ENCODE measurements at places on chromosomes 3 and 15.

DNA sequence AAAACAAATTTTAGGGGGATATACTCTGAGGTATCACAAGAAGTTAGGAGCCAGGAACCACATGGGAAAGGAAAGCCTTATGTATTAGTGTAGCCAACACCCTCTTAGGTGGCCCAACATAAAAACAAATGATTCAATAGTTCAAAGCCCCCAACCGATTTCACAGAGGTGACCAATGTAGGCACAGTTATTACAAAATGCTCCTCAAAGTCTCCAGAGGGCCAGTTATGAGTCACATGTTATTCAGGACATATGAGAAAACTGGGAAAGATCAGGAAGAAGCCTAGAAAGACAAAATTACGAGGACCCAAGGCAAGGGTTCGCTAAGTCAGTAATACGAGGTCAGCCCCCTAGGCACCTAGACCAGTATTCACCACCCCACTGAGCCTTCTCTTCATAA, 29.9 kb upstream of the FBN1 start:
- DNase-seq: no peak

- no peak for DNase-seq
These were observed 149.2 kb downstream of the ATP10A start for GRCh38 chr15:25713736-25714537.

DNA sequence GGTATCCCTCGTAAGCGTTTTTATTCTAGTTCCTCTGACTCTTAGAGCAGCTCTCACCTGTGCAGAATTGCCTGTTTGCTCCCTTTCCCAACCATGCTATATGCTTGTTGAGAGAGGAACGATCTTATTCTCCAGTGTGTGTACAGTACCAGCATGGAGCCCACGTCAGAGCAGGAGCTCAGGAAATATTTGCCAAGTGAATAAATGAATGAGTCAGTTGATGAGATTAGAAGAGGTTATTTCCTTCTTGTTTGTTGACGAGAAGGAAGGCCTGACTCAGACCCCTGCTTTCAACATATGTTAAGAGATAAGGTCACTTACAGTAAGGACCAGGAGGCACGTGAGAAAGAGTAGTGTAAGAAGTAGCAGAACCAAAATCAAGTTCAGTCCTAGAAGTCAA, 106.3 kb upstream of the ABHD17C start:
- no peak for DNase-seq

- DNase-seq: no peak
These were observed 39.1 kb downstream of the TRPM1 start for GRCh38 chr15:31062310-31062847.

DNA sequence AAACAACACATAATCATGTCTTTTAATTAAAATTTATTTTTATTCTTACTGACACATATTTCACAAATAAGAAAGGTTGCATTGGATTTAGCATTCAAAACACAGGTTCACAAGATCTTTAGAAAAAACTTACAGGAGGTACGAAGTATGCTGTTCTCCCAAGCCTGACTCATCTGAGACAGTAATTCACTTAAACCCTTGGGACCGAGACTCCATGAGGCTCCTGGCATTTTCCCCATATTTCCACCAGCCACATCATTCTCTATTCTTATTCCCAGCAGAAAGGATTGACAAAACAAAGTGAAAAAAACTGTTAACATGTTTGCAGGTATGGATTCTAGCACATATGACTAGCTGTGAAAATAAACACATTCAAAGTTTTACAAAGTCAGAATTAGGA, 52.6 kb downstream of the CNTN3 start:
- no peak for DNase-seq

DNA sequence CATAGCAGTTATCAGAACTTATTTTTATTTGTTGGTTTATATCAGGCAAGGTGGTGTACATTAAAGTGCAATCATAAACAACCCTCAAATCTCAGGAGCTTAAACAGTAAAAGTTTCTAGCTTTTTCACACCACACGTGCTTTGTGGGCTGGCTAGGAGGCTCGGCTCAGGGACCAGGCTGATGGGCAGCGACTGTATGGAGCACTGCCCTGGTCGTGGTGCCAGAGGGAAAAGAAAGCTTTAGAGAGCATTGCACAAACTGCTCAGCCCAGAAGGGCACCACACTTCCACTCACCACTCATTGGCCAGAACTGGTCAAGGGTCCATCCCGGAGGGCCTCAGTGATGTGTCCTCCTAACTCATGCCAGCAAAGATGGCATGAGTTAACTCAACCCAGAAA, 123.2 kb downstream of the AQP9 start:
- DNase-seq: no peak

DNA sequence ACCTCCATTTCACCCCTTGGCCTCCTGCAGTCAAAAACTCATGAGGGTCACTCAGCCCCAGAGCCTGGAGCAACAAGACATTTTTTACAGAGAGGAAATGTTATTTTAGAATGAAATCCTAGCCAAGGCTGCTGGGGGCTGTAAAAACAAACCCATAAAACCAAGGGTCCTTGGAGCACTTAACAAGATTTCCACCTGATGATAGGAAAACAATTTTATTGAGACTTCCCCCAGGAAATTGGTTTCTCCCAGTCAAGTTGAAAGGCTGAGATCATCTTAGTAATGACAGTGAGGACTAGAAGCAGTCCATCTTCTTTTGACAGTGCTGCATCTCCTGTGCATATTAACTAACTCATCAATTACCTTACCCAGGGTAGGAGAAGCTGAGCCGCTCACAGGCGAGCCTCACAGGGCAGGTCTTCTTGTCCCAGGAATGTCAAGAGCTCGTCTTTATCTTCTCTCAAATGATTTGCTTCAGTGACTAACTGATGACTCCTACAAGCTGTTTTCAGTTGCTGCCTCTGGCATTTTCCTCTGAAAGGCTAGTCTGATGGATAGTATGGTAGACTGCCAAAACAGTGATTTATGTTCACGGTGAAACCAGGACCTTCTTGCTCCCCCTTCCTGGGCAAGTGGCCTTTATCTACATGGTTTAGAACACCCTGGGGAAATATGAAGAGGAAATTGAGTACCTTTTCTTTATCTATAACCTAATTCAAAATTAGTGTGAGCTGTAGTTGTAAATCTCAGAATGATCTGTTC, 34.6 kb upstream of the AEN start:
- no peak for DNase-seq

- DNase-seq: no peak
These were observed 37.3 kb downstream of the CACNA2D2 start for GRCh38 chr3:50466177-50466576.

GRCh38 chr15:31758126-31758525, 272.2 kb upstream of the CHRNA7 start:
- no peak for DNase-seq

GRCh38 chr3:194273743-194274310, 77.3 kb downstream of the CPN2 start:
- no peak for DNase-seq

GRCh38 chr3:140296796-140297352, 361.9 kb downstream of the CLSTN2 start:
- no peak for DNase-seq

DNA sequence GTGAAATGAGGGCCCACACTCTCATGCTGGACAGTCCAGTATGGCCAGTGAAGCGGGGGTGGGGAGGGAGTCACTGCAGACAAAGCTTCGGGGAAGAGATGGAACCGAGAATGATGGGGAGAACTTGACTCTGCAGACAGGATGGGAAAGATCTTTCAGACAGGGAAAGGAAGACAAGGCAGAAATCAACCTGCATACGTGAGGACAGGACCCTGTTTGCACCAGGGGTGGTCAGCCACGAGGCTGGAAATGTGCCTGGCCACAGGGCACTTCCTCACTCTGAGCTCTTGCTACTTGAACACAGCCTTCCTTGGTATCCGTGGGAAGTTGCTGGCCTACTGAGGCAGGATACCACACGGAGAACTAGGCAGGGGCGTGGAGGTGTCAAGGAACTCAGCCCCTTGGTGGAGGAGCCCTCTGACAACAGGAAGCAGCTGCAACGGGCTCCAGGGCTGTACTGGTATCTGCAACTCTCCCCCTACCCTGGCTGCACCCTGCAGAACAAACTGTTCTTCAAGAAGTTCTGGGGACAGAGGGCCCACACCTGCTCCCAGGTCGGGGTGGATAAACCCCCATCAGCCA, 9.3 kb upstream of the SRP14 start:
- DNase-seq: no peak

DNA sequence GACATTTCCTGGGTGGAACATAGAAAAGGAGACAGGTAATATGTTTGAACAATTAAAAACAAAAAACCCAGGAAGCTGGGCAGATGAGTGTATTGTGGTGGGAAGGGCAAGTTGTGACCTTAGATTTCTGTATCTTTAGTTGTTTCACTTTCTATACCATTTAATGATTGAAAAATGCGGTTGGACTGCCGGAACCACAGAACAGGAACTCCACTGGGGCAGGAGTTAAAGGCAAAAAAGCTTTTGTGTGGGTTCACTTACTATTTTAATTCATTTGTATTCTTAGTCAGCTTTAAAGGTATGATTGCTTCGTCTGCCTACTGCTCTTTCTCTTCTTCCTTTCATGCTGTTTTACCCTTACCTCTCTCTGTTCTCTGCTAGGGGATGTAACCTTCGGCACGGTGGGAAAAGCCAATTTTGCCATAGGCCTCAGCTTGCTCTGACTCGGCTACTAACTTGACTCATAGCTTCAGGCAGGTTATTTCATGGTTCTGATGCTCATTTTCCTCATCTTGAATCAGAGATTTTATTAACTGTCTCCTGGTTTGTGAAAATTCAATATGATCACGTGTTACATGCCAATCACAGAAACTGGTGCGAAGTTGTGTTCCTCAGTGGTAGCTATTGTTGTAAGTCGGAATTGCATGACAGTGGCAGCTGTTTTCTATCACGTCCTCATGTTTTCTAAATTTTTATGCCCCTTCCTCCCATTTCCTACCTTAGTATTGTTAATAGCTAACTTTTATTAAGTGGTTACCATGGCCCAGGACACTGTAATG, 1.6 kb upstream of the MCTP2 start:
- no peak for DNase-seq

GRCh38 chr15:67685008-67685599, 140.2 kb upstream of the SKOR1 start:
- no peak for DNase-seq

DNA sequence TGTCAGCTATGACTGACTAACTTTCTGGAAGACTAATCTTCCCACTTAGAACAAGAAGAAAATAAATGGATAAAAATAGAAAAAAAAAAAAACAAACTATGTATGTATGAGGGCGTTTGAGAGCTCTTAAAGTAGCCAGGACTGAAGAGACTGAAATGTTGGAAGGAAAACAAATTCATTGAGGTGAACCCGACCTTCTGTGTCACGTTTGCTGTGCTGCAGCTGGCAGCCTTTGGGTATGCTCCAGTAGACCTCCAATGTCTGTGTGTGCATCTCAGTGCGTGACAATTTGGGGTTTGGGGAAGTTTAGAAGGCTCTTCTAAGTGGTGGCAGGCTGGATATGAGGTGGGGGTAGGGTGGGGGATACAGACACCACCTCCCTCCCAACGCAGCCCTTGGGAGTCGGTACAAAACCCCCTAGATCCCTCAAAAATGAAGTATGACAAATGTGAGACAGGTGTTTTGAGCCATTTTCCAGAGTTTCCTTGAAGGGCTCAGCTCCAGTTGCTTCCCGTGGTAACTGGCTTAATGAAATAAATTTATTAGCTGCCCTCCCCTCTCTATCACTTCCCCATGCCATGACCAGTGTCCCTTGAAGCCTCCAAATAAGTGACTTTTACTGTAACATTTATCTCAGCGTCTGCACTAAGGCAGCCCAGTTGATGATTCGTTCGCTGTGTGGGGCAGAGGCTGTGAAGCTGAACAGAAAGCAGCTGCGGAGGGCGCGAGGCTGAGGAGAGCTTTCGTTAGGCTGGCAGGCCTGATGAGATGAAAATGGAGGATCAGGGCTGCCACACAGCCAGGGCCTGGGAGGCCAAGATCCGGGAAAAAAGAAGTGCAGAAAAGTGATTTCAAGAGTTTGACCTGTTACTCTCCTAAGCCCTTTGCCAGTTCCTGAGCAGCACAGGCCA, 34.9 kb upstream of the GABRB3 start:
- no peak for DNase-seq

- no peak for DNase-seq
These were observed at the start of gene GAP43 for GRCh38 chr3:115623044-115623868. GAP43 (plus strand) TSS chr3:115623510; CDS start chr3:115623690, 180 bp downstream.

DNA sequence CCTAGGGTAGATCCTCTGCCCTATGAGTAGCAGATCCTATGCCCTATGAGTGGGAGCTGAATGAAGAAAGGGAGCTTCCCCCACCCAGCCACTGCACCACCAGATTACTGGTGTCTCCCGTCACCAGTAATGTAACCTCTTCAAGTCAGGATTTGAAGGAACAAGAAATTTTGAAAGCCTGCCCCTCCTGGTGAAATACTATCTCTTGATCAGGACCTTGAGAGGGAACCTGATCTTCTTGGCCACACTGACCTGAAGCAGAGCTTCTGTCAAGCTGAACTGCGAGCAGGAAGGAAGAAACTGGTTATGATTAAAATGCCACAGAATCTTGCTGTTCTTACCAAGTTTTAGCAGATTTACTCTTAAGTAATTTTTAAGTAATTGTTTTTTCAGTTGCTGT, 62.8 kb downstream of the RSL24D1 start:
- DNase-seq: no peak

GRCh38 chr15:76576523-76577279, 240.1 kb downstream of the ISL2 start:
- DNase-seq: no peak

DNA sequence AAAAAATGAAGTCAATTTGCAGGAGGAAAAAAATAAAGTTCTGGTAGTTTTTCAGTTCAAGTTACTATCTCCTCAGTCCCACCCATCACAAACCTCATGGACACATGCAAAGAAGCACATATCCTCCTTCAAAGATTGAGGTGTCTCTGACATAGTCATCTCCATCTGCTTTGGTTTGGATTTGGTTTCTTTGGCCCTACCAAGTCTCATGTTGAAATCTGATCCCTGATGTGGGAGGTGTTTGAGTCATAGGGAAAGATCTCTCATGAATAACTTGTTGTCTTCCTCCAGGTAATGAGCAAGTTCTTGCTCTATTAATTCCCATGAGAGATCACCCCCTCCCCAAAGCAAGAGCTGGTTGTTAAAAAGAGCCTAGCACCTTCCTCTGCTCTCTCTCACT, 446.8 kb downstream of the IGSF11 start:
- DNase-seq: no peak

DNA sequence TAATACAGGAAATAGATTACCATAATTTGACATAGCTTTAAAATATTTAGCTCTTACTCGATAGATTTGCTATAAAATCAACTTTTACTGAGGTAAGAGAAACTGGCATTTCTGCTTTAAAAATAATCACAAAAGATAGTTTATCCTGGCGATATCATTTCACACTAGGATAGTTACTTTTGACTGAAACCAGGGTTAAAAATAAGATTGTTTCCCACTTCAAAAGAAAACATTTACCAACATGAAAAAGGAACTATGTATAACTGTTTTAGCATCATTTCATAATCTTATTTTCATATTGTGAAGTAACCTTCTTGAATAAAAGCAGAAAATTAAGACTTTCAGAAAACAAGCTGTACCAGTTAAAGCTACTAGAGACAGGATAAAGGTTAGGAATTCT, 15.3 kb downstream of the PSMD6 start:
- no peak for DNase-seq

- no peak for DNase-seq
These were observed 134.1 kb upstream of the MNS1 start for GRCh38 chr15:56598991-56599390.

Data from stimulated activated CD4-positive, alpha-beta T cell treated with anti-CD3 and anti-CD28 coated beads, Interleukin-2, amount 100 ng/mL, for 48 hours (primary cell).